ENCODE measurements at places on chromosomes 6 and 20.

DNA sequence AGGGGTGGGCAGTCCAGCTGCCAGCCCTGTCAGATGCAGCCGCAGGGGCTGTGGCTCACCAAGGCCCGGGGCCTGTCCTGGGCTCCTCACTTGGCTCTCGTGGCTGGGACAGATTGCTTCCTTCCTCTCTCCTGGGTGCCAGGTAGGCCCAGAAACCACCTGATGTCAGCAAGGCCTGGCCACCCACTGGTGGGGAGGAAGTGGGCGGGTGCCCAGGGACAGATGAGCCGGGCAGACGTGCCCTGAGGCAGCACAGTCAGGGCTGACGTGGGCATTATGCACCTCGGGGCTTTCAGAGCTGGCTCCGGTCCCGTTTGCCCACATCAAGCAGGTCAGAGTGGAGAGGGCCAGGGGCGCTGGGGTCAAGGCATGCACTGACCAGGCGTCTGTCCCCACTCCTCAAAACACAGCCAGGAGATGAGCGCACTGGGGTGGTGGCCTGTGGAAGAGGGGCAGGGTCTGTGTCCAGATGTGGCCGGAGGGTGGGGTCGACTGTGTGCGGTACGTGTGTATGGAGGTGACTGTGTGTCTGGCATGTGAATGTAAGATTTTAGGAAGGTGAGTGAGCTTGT is 133.2 kb upstream of the PTPN1 start:
- DNase-seq: no peak

DNA sequence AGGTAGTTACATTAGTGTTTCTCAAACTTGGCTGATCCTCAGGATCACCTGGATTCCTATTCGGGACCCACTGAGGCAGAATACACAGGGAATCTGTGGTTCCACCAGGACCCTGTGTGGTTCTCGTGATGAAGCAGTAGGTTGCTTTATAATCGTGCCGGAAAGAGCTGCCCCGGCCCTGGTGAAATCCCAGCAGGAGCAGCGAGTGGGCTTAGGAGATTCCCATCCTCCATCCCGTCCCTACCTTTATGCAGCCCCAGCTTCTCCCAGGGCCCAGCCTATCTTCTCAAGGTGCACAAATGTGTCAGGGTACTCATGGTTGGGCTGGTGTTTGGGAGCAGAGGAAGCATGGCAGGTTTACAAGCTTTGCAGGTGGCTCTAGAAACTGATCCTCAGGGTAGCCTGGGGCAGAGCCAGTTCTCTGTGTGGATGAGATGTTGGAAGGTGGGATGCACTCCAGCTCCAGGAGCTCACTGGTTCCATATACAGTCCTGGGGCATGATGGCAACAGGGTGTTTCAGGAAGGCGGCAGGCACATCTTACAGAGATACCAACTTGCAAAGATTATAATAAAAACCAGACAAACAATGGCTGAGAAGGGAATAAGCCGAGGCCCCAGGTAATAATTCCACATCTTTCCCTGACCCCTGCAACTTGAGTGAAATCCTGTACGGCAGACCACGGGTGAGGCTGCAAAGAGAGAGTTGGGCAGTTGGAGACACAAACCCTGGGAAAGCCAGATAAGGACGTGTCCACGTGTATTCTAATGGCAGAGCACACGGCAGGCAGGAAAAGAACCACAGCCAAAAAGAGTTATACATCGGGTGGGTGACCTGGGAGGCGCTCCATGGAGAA is 5.9 kb downstream of the SLC22A1 start:
- no peak for DNase-seq

GRCh38 chr20:53146201-53146891 is 174.2 kb downstream of the TSHZ2 start:
- no peak for DNase-seq

GRCh38 chr6:11595903-11596302 is 58.4 kb downstream of the TMEM170B start:
- no peak for DNase-seq

GRCh38 chr6:4388675-4389074 is 253.3 kb upstream of the ECI2 start:
- no peak for DNase-seq

DNA sequence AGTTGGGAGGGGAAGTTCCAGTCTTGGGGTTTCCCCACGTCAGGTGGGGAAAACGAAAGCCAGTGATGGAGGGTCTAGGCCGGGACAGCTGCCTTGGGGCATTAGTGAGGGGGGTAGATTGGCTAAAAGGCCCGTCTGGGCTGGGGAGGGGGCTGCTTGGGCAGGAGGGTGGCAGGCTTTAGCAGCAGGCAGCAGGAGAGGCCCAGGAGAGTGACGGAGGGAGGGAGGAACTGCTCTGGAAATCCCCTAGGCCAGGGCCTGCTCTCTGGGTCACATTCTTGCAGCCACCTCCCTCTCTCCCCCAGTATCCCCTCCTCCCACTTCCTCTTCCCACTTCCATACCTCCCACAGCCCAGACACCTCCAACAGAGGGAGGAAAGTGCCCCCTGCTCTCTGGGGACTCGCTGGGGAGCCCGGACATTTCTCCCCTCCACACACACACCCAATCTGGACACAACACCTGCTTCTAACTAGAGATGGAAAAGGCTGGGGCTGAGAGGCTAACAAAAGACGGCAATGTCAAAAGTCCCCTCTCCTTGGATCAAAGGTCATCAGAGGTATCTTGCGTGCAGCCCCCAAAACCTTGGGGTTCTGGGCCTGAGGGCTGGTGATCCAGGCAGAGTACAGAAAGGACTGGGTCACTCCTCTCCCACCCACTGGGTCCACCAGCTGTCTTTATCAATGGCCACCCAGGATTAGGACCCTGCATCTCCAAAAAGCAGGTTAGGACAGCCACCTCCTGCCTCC is 1.8 kb downstream of the NFKBIE start:
- DNase-seq: no peak

GRCh38 chr20:19682249-19682648 is 75.8 kb upstream of the RIN2 start:
- no peak for DNase-seq

- DNase-seq: no peak
Observed at GRCh38 chr20:5364136-5364821, 47.5 kb upstream of the PROKR2 start.

Data from NCI-H2029 treated with DMSO at 0.1 percent for 48 hours (cell line).